Sigmoid colon (tissue), 7 donors: ENCODE measurements at places on chromosomes 12 and 14. TPM values are rescaled to one million over a fixed set of nuclear protein-coding genes. Genes with fewer than 3 reads are reported as not detected.

DNA sequence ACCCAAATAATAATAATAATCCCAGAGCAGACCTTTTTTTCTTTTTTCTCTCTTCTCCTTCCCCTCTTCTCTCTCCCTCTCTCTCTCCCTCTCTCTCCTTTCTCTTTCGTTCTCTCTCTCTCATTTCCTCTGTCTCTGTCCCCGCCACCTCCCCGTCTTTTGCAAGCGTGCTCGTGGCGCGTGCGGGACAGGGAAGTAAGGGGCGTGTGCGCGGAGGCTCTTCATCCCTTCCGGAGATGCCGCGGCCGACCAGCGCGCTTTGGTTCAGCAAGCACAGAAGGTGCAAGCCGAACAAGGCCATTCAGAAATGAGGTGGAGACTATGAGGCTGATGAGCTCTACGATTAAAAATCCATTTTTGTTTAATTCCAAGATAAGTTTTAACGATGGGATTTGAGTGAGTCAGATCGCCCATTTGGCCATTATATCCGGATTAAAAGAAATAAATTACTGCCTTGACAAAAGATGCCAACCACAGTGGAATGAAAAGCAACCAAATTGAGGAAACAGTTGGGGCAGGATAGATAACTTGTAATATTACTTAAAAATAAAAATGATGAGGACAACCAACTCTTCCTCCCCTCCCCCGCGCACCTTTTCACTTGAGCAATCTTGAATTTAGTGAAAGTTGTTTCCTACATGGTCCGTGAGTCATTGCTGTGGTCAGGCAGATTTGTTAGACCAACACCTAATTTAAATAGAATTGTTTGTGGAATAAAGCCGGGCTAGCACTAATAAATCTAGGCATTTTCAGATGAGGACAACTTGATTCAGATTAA lies 1.2 kb upstream of the AMIGO2 start:
- DNase-seq: peak; percentile 87
- no peaks in the 10 kb centered on the region for H3K36me3 ChIP-seq
- H3K27ac ChIP-seq: peak overlapping the region; percentile 86
- peaks cover 66% of the 10 kb centered on the region for H3K4me1 ChIP-seq
- H3K27me3 ChIP-seq: no peaks in the 10 kb centered on the region
- peak overlapping the region; percentile 84 for H3K4me3 ChIP-seq

The CEP128 gene
- total RNA-seq: 16.6 TPM

GRCh38 chr12:98403936-98404335 lies 111.5 kb upstream of the TMPO start:
- H3K4me3 ChIP-seq: no peak overlapping the region
- no peak overlapping the region for H3K27ac ChIP-seq
- H3K36me3 ChIP-seq: no peaks in the 10 kb centered on the region
- H3K4me1 ChIP-seq: no peaks in the 10 kb centered on the region
- no peaks in the 10 kb centered on the region for H3K27me3 ChIP-seq

DNA sequence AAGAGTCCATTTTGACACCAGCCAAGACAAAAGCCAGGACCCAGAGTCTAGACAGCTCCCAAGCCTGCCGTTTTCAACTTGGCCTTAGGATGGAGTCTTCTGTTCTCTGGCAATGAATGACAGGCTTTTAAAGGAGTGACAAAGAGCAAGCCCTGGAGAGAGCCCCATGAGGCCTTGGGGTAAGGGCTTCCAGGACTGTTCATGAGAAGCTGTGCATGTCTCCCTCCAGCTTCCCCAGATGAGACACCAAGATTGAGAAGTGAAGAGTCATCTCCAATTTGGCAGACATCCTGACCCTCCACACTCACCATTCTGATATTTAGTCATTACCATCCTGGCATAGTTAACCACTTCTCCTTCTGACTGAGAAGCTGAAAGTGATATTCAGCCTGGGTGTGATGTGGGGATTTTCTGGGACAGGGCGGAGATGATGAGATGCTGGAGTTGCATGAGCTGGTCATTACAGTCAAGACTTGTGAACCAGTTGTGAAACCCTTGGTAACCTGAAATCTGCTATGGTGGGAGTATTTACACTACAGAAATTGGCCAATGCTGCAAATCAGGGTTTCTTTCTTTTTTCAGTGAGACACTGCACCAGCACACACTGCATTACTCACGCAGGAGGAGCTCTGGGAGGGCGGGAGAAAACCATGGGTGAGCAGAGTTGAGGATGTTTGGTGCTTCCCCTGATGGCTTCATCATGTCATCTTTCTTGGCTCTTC lies 77.8 kb downstream of the VCPKMT start:
- no peak for DNase-seq
- no peaks in the 10 kb centered on the region for H3K27me3 ChIP-seq
- no peak overlapping the region for H3K4me3 ChIP-seq
- no peaks in the 10 kb centered on the region for H3K4me1 ChIP-seq
